ENCODE measurements at places on chromosomes 3 and 15.

DNA sequence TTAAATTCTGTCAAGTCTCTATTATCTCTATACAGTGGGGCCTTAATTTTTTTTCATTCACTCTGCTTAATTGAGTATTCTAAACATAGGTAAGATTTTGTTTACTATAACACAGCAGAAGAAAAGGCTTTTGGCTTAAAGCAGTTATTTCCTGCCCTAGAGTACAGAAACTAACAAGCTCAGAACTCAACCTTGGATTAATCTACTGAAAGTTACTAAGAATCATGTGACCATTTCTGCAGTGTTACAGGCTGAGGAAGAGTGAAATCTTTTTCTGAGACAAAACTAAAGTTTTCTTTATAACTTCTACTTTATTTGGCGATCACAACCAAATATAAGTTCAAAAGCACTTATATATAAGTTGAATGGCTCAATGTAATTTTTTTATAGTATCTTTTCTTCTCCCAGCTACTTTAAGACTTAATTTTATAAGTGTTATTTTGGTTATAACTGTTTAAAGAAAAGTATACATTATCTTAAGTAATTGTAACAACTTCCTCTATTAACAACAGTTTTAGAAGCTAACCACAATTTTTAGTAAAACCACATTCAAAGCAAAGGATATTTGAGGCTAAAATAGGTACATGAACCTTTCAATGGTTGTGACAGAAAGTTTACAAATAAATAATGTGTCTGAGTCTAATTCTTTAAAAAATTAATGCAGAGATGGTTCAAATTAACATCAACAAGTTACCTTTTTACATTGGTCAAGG, 240.6 kb upstream of the NAALADL2 start:
- DNase-seq, result no peak

DNA sequence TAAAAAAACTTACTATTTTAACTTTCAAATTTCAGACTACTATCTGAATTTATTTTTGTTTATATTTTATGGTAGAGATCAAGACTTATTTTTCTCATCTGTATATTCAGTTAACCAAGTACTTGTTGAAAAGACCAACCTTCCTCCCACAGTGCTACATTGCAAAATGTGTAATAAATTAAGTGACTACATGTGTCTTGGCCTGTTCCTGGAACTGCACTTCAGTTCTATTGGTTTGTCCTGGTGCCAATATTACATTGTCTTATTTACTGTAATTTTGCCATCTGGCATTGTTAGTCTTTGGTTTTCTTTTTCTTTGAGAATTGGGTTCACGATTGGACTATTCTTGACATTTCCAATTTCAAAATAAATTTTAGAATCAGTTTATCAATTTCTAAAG, 138.4 kb upstream of the KCNMB2 start:
- DNase-seq, result peak; percentile 29

- DNase-seq, result peak; percentile 92
These were observed 52.9 kb downstream of the BTLA start for GRCh38 chr3:112446343-112446742.

DNA sequence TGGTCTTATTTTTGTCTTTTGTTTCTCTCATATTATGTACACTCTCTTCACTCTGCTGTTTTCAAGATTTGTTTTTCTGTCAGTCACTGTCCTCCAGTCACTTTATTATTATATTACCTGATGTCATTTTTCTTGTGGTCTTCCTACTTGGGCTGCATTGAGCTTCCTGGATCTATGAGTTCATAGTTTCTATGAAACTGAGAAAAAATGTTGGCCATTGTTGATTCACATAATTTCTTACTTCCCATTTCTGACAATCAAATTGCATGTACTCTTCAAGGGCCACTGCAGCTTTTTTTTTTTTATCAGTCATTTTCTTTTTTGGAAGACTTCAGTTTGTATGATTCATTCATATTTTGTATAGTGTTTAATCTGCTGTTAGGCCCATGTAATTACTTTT, 1180.6 kb upstream of the GBE1 start:
- DNase-seq, result no peak

GRCh38 chr15:55267401-55268175, 22.0 kb downstream of the RAB27A start:
- no peak for DNase-seq

- no peak for DNase-seq
These were observed 347.4 kb upstream of the ADAMTS9 start for GRCh38 chr3:65035246-65035645.

- peak; percentile 64 for DNase-seq
These were observed 116.5 kb upstream of the SLC2A2 start for GRCh38 chr3:171142985-171143384.

DNA sequence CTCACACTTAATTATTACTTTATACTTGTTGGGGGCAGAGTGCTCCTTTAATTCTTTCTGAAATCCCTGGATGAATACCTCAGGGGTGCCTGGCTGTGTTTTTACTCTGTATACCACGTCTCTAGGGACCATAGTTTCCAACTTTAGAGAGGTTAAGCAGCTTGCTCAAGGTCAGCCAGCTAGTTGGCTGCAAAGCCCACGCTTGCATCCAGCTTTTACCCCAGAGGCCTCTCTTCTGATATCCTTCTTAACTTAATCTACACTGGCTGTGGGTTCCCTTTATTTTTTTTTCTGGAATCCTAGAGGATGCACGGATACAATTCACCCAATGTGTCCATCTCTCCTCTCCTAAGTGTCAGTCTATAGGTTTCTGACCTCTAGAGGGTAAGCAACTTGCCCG, 1.4 kb downstream of the PDZRN3 start:
- DNase-seq, result no peak

DNA sequence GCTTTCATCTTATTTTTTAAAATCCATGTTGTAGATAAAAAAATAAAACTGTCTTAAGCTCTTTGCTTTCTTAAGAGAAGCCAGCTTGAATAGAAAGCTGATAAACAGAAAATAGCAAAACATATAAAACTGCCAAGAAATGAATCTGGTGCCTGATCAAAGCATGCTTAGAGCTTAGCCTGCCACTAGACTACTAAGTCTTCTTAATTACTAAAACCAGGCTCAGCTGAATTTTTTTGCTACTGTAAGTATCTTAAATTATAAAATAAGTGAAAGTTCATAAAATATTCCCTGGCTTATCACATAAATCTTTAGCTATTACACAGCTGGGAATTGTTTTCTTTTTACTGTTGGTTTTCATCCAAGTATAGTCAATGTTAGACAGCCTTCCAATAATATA, 803.9 kb downstream of the DIPK2A start:
- DNase-seq, result no peak

GRCh38 chr15:62085740-62086139, 19.0 kb downstream of the C2CD4A start:
- DNase-seq, result no peak

GRCh38 chr3:109178708-109179107, 42.2 kb downstream of the C3orf85 start:
- DNase-seq, result no peak

DNA sequence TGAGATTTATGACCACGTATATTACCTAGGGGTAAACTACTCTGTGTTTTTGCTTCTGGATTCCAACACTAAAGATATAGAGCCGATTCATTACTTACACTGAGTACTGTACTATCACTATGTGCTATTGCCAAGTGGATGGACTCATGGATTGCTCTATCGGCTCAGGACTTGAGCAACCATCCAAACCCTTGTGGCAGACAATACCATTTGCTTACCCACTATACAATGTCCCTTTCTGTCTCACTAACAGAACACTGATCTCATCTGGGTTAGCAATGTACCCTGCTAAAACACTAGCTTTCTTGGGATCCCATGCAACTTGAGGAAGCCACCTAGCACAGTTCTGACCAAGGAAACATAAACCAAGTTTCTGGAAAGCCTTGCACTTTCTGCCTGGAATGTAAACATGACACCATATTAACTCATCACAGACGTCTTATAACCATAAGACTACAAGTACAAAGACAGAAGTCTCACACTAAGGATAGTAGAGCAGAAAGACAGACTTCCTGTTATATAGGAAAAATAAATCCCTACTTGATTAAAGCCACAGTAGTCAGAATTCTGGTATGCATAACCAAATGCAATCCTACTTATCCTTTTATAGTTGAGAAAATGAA, 38.6 kb downstream of the HACD2 start:
- DNase-seq, result no peak

- no peak for DNase-seq
These were observed 87.2 kb downstream of the HMG20A start for GRCh38 chr15:77507911-77508310.

GRCh38 chr3:185308126-185308754, 54.4 kb upstream of the EHHADH start:
- DNase-seq, result peak; percentile 19

- no peak for DNase-seq
These were observed 287.9 kb upstream of the SEMA6D start for GRCh38 chr15:47429376-47429775.

- no peak for DNase-seq
These were observed 120.9 kb downstream of the SAMMSON start for GRCh38 chr3:70120357-70120966.

DNA sequence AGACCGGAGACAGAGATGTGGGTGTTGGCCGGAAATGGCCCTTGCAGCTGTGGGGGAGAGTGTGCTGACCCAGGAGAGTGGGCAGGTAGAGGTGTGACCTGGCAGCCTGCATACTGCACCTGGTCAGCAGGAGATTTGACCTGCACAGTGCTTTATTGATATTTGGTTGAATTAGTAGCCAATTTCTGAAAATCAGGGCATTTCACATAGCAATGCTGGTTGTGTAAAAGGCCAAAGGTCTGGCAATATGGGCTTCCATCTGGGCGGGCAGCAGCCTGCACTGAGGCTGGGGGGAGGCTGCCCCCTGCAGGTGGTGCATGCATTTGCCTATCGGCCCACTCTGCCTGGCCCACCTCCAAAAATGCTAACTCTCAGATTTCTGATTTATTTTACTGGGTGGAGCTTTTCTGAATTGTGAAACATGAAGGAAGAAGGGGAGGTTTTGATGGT, 9.4 kb upstream of the MGLL start:
- DNase-seq, result no peak

GRCh38 chr3:100260081-100260684, 609 bp upstream of the TBC1D23 start:
- DNase-seq, result no peak

- no peak for DNase-seq
These were observed 38.6 kb upstream of the APH1B start for GRCh38 chr15:63238796-63239195.

GRCh38 chr15:71223516-71223915, 108.2 kb downstream of the THSD4 start:
- DNase-seq, result no peak

DNA sequence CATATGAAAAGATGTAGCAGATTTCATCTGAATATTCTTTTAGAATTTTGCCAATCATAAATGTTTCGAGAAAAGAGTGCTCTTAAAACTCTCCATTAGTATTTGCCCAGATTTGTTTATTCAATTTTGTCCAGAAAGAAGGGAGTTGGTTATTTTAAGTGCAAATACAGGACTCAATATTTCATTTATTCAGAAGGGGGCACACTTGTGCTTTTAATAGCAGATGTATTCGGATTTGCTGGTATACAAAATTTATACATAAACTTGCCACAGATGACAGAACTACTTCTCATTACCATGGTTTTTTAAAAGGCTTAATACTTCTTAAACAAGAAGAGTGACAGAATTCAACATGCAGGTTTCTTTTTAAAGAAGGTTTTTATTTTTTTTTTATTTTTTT, 69.8 kb upstream of the GRM7 start:
- DNase-seq, result no peak

- peak; percentile 77 for DNase-seq
These were observed 182.2 kb downstream of the UBE2E2 start for GRCh38 chr3:23385327-23385726.

- no peak for DNase-seq
These were observed 1.4 kb downstream of the ATOSA start for GRCh38 chr15:52677593-52678467.

- no peak for DNase-seq
These were observed 50.3 kb downstream of the APBA2 start for GRCh38 chr15:28936081-28936480.

- no peak for DNase-seq
These were observed 649 bp upstream of the PLOD2 start for GRCh38 chr3:146161663-146162002.

DNA sequence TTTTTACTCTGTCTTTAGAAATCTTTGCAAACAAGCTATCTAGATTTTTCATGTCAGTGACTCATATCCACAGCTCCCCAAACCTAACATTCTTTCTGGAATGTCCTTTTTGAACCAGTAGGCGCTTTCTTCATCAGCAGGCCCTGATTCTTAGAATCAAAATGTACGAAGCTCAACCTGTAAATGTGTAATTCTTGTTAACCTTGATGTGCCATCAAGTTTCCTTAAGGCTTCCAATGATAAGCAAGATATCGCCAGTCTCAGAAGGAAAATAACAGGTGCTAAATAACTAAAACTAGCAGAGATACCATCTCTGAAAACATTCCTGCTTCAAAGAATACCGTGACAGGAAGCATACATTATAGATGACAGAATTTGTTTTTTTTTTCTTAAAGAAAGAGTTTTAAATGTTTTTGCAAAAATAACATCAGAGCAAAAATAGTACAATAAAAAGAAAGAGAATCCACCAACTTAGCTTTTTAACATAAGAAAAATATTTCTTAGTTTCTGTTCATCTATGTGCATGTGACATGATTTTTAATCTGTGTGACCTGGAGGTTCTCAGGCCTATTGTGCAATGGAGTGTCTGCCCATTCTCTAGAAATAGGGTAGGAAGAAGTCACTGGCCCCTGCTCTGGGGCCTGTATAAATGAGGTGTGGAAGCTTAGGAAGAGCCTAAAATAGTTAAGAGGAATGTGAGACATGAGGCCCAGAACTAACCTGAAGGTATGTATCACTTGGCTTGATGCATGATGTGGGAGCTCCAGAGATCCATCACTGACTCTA, 14.7 kb upstream of the SECISBP2L start:
- no peak for DNase-seq

DNA sequence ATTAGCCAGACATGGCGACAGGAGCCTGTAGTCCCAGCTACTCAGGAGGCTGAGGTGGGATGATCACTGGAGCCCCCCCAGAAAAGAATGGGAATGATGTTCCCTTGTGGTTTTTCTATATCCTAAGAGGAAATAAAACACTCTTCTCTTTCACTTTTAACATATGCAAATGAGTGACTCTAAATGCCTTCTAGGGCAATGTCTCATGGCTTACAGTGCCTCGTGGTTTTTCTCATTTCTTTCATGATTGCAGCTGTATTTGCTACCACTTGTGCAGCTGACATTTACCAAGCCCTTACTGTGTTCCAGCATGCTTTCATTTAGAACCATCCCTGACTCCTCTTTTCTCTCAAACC, 26.4 kb downstream of the STOML1 start:
- no peak for DNase-seq
